Cerebellar cortex (tissue), 1 donor: ENCODE measurements at places on chromosomes 16 and 17.

- no peak for DNase-seq
These were observed 11.2 kb downstream of the IRF8 start for GRCh38 chr16:85909932-85910853.

DNA sequence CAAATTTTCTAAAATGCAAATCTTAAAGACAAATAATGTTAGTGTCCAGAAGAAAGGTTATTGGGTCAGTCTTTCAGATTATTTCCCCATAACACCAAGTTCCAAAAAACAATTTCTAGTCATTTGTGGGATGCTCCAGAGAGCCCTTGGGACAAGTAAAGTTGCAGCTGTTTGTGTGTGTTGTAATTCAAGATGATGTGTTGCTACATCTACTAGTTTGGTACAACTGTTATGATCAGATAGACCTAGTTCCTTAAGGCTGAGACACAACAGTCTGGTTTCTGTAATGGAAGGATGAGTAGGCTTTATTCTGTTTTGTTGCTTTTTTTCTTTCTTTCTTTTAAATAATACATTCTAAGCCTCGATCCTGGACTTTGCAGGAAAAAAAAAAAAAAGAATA lies 41.9 kb downstream of the PIGL start:
- no peak for DNase-seq

- DNase-seq: peak; percentile 47
These were observed 5.2 kb upstream of the GUCY2D start for GRCh38 chr17:7997186-7997585.

DNA sequence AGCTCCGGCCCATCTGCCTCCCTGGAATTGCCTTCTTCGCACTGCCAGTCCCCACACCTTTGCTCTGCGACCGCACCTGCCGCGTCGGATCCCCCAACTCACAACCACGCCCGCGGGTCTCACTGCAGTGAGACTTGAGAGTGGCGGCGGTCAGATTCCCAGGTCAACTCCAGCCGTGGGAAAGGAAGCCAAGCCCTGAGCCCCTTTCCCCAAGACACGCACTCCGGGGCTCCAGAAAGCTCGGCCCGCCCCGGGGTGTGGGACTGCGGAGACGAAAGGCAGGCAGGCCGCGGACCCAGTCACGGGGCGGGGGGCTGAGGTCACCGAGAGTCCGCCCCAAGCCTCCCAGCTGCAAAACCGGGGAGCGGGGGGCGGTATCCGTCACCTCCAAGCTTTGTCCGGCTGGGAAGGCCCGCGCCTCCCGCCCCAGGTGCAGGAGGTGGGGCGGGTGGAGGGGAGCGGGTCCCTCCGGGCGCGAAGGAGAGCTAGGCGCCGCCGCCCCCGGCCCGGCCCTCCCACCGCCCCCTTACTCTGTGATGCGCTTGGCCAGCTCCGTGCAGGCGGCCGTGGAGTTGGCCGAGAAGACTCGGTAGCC lies 615 bp downstream of the PRPSAP1 start:
- peak; percentile 16 for DNase-seq

DNA sequence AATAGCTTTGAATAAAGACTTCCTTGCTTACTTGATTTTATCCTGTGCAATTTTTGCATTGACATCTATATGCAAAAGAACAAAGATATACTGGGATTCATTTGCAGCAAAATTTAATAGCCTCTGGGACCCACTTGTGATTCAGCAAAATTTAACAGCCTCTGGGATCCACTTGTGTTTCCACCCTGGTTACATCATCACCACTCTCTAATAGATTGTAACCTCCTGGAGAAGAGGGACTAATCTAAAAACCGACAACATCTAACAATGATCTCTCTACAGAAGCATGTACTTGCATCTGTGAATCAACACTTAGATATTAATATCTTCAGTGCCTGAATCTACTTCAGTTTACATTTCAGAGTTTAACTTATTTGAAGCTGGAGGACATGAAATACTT lies 202.0 kb upstream of the CPHXL start:
- DNase-seq: no peak

- DNase-seq: no peak
These were observed 994 bp downstream of the IGFBP4 start for GRCh38 chr17:40443988-40444899.

DNA sequence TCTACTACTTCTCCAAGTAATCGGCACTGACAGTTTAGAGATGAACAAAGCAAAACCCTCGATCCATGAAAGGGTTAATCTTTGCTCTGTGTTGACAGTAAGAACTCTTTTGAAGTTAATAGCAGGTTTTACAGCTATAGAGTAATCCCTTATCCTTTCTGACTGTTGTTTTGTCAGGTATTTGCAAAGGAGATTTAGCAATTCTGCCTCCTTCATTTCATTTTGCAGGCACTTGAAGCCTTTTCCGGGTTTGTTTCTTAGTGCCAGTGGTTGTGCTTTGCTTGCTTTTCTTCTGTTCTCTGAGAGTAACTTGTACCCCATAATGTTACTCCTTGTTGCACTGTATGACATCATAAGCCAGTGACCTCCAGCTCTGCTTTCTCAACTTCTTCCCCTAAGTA lies 64.5 kb downstream of the TANGO6 start:
- no peak for DNase-seq

DNA sequence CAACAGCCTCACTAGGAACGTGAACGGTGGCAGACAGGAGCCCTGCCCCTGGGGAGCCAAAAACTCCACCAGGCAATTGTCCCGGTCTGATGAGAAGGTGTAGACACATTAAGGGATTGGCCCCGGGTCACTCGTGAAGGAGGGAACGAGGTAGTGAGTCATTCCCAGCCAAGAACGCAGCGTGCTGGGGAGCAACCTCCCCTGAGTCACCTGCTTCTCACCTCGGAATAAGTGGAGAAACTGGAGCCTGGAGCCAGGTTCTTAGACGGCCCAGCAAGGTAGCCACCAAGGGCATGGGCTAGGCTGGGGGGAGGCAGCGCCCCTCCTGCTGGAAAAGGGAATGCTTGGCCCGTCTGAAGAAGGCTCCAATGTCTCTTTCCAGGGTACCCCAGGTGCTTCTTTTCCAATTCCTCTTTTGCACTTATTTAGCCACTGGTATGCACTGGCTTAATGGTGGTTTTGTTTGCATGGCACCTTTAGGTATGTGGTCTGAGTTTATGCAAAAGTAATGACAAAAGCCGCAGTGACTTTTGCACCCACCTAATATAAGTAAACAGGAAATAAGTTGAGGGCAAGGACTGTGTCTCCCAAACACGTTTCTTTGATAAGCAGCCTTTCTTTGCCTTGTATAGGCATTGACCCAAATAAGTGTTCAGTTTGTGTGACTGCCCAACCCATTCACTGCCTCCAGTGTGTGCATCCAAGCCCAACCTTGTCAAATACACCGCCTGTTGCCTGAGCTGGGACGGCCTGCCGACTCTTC lies 1.8 kb upstream of the HELZ start:
- DNase-seq: peak; percentile 89

- DNase-seq: peak; percentile 82
These were observed 22.2 kb upstream of the PEMT start for GRCh38 chr17:17613708-17614114.

DNA sequence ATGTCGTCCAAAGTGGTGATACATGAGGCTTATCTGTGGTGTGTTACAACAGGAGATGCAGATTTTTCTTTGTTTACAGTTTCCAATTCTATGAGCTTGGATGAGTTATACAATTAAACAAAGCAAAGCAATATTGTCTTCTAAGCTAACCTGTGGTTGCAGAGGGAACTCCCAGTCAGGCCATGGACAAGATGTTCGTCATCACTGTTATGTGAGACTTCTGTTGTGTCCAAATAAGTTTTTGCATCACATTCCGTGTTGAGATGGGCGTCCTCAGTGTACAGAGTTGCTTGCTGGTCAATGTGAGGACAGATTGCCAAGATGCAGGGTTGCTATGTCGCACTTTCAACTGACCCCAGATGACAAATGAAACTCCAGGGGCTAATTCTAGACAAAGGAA lies 189.3 kb downstream of the IRF8 start:
- DNase-seq: no peak

GRCh38 chr17:43658900-43659299 lies 2.8 kb downstream of the MEOX1 start:
- peak; percentile 73 for DNase-seq

- no peak for DNase-seq
These were observed 877.3 kb downstream of the KCNJ18 start for GRCh38 chr17:22569459-22570143.

DNA sequence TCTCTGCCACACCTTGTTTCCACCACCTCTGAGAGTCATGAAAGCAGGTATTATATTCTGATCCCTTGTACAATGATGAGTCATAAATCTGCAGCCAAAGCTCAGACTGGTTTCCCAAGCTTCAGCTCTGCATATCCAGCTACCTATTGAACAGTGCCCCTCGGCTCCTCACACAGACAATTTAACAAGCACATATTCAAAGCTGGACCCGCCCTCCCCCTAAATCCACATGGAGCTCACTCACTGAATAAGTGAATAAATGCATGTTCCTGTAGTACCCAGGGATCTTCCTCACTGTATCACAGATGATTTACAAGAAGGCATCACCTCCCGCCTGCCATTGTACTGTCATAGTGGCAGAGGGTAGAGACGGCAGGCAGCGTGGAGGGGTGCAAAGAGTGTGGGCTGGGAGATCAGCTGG lies 516.4 kb downstream of the GRIN2A start:
- DNase-seq: no peak

DNA sequence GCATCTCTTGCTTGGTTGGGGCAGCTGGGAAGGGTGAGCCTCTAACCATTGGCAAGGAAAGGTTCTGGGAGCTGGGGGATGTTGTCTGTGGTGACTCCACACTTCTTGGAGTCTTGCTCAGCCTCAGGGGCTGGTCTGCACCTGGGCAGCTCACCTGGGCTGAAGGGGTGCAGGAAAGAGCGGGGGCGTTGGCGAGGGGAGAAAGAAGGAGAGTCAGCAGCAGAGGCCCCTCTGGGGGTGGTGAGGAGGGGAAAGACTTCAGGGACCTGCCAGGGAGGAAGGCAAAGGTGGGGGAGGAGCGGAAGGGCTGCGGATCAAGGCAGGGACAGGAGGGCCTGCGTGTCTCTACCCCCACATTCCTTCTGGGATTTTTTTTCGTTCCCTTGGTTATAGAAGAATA lies 47.7 kb downstream of the CCDC42 start:
- no peak for DNase-seq

- no peak for DNase-seq
These were observed 77.4 kb downstream of the ANKFN1 start for GRCh38 chr17:56230660-56231059.

- DNase-seq: no peak
These were observed 10.2 kb upstream of the TXNDC11 start for GRCh38 chr16:11752856-11753255.

DNA sequence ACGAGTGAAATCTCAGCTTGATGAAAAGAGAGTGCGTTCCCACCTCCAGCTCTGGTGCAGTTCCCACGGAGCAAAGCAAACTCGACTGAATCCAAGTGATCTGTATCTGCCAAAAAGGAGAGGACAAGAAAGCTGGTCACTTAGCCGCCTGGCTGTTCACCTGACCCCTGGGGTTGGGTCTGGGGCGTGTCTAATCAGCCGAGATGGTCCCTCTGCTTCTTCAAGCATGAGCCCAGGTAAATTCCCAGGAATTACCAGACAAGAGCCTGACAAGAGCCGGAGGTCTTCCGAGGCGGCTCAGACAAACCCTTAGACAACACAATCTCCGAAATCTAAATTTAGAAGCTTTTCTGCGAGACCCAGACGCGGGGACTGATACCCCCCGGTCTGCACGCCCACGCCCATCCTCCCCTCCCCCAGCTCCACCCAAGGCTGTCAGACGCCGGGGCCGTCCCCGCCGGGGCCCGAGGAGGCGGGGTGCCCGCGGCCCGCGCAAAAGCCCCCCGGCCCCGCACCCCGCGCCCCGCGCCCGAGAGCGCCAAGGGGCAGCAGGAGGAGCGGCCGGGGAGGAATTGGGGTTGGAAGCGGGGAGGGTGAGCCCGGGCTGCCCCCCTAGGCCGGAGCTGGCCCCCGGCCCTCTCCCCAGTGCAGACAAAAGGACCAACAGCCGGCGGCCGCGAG lies 674 bp downstream of the ZNF821 start:
- DNase-seq: peak; percentile 71

- peak; percentile 14 for DNase-seq
These were observed 913 bp downstream of the CDIP1 start for GRCh38 chr16:4537376-4538343.

DNA sequence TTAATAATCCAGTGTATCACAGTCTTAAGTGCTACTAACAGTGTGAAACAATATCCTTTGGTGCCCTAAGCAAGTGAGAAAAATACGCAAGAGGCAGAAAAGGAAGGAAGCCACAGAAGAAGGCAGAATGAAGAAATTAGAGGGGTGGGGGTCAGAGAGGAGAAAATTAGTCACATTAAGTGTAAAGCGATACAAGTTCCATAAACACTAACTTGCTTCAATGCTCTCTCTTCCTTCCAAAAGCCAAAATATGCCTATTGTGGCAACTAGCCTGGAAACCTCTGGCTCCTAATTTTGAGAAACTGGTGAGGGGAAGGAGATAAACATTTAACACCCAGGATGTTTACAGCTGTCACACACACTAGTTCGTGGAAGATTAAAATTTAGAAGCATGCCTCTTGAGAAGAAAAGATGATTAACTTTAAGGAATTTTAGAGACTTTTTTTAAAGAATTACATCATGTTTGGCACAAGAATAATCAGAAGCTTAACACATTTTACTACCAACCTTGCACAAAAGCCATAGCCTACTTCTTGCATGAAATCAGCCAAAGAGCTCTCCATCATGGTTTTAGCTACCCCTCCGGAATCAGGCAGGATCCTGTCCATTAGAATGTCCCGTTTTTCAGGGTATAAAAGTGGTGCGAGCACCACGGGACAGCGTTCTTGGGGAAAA lies 44.7 kb downstream of the CNOT1 start:
- DNase-seq: no peak

- DNase-seq: no peak
These were observed 245.5 kb downstream of the STX8 start for GRCh38 chr17:9330141-9330540.

GRCh38 chr16:88289968-88290401 lies 92.8 kb upstream of the ZNF469 start:
- DNase-seq: no peak

DNA sequence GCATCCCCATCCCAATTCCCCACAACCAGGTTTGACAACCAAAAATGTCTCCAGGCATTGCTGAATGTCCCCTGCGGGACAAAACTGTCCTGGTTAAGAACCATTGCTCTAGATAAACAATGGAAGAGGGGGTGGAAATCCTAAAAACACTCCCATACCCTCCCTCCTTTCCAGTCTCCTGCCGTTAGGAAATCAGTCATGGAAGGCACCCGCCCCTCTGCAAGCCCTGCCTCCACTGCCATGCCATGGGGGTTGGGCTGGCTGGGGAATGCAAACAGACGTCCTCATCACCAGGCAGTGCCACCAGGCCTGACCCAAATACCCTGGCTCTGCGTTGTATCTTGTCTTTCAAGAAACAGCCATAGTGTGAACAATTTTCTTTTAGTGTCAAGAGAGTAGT lies 57.5 kb downstream of the CYTH1 start:
- DNase-seq: peak; percentile 74

- DNase-seq: no peak
These were observed at the start of gene FDXR for GRCh38 chr17:74872313-74873036. TSS of gene FDXR (minus strand) at chr17:74872994. CDS start at chr17:74872944, 50 bp downstream.
